ENCODE measurements at places on chromosomes 4 and X.

- DNase-seq = no peak
These were observed 42.3 kb downstream of the TBC1D14 start for GRCh38 chr4:6951880-6952381.

DNA sequence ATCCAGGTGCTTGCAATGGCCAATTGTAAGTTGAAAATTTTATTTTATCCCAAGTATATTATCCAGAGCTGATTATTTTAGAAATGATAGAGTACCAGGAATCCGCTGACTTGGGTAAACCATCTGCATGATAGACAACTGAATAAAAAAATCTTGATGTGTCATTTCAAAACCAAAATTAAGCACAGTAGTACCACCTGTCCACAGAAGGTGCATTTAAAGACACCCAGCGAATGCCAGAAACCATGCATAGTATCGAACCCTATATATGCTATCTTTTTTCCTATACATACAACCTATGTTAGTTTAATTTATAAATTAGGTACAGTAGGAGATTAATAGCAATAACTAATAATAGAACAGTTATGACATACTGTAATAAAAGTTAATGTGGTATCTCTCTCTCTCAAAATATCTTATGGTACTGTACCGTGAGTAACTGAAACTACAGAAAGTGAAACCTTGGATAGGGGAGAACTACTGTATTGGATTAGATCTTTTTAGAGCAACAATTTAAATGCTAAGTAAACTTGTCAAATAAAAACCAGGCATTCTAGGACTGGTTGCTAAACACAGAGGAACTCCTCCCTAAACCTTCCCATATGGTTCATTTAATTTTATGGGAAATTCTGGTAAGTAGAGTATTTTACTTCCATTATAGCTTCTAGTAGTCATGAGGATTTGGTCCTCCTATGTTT, 6.2 kb downstream of the NEIL3 start:
- no peak for DNase-seq

GRCh38 chrX:68433155-68433980, at the start of gene OPHN1:
Gene OPHN1 (minus strand): TSS chrX:68433495. CDS start chrX:68433020, 475 bp downstream.
- no peak for DNase-seq

DNA sequence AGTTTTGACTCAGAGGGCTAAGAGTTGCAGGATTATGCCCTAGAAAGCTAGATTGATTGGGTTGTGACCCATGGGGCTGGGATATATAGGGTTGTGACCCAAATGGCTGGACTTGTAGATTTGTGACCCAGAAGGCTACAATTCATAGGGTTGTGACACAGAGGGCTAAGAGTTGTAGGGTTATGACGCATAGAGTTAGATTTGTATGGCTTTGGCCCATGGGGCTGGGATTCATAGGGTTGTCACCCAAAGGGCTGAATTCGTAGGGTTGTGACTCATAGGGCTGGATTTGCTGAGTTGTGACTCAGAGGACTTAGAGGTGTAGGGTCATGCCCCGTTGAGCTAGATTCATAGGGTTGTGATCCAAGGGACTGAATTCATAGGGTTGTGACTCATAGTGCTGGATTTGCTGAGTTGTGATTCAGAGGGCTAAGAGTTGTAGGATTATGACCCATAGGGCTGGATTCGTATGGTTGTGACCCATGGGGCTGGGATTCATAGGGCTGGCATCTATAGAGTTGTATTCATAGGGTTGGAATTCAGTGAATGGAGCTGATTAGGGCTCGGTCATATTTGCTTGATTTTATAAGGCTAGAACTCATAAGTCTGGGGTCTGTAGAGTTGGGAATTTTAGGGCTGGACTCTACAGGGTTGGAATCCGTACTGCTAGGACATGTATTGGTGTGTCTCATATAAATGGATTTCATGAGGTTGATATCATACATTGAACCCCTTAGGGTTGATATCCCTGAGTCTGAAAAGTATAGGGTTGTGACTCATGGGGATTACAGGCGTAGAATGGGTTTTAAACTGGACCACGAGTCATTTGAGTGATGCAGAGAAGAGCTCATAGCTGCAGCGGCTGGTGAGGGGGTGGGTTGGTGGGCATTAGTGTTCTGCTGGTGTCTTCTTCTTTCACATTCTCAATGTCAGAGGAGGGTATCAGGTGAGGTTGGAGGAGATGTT, 125.7 kb downstream of the CRLF2 start:
- DNase-seq = no peak

GRCh38 chr4:99845179-99845578, 28.6 kb downstream of the DAPP1 start:
- DNase-seq = no peak
